ENCODE measurements at places on chromosomes 5 and 9.

DNA sequence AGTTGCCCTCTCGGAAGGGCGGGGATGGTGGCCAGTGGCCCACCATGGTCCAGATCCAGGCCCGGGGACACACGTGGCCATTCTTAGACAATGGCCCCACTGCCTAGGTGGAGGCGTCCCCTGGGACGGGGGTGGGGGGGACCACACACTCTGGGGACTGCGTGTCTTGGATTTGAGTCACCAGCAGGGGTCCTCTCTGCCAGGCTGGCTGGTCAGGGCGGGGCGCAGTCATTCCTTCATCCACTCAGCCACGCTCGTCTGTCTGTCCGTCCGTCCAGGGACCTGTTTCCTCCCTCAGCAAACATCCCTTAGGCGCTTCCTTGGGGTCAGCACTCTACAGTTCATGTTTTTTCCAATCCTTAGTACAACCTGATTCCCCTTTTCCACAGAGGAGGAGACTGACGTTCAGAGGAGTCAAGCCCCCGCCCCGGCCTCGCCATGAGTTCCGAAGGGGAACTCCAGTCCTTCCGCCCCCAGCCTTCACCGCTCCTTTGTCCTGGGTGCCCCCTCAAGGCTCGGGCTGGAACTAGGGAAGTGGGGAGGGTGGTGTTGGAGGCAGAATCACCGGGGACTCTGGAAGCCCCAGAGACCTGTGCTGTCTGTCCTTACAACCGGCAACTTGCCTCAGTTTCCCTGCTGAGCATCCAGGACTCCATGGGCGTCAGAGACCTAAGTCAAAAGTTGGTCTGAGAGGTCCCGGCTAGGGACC lies 276.6 kb upstream of the MVB12B start:
- DNase-seq = no peak

GRCh38 chr5:98372351-98372750 lies 401.1 kb upstream of the RGMB start:
- no peak for DNase-seq

- no peak for DNase-seq
Measured at GRCh38 chr5:157477814-157478494, 17.9 kb downstream of the NIPAL4 start.

- no peak for DNase-seq
Measured at GRCh38 chr5:97192580-97193354, 9.7 kb upstream of the RIOK2 start.

DNA sequence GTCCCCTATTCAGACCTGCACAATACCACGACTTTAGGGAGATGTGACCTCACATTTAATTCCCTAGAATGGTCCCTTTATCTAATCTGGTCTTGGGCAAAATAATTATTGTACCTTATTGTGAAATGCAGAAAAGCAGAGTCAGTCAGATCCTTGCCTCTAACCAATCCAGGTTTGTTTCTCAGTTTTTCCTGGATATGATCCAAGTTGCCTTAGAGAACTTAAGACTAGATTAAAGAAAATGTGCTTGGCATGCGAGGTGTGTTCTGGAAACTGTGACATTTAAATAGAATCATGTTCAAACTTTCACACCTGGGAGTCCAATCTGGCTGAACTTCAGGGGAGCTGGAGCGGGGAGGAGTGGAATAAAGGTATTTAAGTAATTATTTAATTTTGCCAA lies 696.2 kb downstream of the DNAH5 start:
- no peak for DNase-seq

GRCh38 chr9:137339045-137339907 lies 37.2 kb upstream of the NRARP start:
- DNase-seq = no peak

DNA sequence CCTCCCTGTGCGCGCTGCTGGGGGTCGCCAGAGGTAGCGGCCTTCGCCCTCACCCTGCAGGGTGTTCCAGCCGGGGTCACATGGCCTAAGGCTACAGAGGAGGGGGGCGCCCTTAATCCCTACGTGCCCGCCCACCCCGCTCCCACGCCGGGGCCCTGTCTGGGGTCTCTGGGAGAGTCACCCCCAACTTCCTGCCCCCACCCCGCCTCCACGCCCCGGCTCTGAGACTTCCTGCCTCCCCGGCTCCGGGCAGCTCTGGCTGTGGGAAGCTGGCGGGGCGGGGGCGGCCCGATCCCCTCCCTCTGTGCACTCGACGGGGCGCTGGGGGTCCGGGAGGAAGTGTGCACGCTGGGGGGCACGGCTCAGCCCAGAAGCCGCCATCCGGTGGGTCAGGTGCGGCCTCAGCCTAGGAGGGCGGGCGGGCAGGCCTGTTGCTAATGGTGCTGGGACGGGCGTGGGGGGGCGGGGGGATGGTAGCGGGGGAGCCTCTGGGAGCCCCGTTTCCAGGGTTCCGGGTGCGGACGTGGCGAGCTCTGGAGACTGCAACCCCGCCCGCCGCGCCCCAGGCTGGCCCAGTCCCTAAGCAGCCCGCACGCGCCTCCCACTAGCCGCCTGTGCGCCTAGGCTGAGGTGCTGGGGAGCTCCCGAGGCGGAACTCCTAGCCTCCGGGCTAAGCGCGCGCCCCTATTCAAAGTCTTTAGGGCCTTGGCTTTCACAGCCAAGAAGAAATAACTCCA lies 61.6 kb downstream of the CXXC5 start:
- DNase-seq = no peak

- no peak for DNase-seq
Measured at GRCh38 chr5:157225469-157226422, 40.2 kb upstream of the CYFIP2 start.

DNA sequence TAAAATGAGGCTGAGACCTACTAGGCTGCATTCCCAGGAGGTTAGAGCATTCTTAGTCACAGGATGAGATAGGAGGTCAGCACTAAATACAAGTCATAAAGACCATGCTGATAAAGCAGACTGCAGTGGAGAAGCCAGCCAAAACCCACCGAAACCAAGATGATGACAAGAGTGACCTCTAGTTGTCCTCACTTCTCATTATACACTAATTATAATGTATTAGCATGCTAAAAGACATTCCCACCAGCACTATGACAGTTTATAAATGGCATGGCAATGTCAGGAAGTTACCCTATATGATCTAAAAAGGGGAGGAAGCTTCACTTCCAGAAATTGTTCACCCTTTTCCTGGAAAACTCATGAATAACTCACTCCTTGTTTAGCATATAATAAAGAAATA lies 88.6 kb downstream of the PLPPR1 start:
- DNase-seq = no peak

GRCh38 chr9:122065923-122066629 lies 27.0 kb downstream of the TTLL11 start:
- no peak for DNase-seq

GRCh38 chr9:86563936-86564335 lies 209.7 kb upstream of the TUT7 start:
- no peak for DNase-seq

DNA sequence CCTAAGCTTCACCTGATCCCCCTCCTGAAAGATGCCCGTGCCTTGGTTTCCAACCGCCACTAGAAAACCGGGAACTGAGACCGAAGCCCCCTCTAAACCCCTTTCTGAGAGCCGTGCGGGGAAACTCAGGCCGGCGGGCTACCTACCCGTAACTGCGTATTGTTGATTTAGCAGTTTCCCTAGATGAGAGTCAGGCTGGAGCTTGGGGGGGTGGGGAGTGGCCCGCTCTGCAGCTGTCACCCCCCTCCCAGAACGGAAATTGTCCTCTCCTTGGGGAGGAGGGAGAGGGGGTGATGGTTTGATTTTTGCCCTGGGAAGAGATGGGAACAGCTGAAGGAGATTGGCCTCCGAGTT lies 2.5 kb downstream of the CXXC5 start:
- DNase-seq = no peak

DNA sequence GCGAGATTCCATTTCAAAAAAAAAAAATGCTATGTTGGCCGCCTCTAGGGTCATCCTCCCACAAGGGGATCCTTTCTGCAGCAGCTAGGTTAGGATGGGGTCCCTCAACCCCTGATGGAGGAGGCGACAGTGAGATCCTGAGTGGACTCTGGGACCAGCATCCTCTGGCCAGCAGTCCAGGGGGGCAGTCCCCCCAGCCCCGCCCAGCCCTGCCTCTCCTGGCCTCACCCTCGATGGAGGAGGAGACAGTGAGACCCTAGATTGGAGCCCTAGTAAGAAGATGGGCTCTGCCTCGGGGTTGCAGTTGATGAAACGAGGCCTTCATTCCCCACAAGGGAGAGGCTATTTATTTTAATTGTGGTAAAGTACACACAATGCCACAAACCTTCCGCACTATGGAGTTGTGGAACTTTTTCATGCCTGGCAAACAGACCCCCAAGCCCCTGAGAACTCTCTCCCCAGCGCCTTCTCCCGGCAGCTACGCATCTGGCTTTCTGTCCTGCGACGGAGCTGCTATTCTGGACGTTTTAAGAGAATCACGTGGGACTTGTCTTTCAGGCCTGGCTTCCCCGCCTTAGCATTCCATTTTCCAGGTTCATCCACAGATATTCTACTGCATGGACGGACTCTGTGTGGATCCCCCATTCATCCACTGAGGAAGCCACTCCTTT lies 15.8 kb downstream of the VAV2 start:
- DNase-seq = no peak

DNA sequence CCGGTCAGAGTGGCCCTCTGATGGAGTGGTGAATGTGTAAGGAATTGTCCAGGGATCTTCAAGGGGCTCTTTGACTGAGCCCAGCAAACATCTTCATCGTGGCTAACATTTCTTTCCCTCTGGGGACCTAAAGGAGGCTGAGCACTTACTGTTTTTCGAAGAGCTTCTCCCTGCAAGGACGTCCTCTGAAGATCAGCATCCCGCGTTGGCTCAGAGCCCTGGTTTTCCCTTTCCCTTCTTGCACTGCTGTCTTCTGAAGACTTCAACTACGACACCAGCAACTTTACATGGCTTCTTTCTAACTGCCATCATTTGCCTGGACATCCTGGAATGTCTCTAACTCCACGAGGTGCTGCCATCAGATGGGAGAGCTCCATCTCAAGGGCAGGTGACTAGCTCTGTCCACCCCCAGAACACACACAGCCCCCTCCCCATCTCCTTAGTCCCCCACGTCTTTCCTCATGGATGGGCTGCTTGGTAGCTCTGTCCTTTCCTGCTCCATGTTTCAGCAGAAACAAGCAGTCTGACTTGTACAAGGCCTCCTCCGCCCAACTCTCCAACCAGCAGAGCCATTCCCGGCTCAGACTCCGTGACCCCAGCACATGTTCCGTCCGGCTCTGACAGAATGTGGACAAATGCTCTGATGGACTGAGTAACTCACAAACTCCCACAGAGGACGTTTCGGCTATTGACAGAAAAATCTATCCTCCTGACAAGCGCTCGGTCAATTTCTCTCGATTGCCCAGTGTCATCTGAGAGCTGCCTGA lies 17.1 kb downstream of the SHB start:
- no peak for DNase-seq

DNA sequence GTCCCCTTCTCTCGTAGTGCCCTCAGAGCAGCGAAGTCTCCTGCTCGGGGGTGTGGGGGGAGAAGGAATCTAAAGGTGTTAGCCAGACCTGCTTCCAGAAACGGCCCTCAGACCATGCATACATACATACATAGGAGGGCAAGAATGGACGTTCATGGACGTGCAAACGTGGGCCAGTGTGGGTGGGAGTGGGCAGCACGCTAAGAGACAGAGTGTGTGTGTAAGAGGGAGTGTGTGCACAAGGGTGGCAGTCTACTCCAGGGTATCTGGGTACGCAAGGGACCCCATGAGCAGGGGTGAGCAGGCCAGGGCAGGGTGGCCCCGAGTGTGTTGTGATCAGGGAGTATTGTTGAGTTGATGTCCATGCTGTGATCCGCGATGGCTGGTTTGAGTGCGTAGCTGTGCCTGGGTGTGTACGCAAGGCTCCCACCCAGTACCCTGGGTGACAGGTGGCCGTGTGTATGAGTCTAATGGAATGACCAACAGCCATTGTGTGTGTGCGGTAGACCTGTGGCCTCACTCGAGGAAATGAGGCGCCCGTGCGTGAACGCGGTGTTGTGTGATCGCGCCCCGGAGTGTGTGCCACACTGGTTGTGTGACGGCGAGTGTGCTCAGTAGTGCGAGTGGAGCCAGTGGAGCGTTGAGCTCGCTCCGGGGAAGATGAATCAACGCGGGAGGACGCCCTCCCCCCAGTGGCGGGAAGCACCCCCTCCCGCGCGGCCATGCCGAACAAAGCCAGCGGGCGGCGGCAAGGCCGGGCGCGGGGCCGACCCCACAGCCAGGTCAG lies 826 bp downstream of the GPRIN1 start:
- no peak for DNase-seq

DNA sequence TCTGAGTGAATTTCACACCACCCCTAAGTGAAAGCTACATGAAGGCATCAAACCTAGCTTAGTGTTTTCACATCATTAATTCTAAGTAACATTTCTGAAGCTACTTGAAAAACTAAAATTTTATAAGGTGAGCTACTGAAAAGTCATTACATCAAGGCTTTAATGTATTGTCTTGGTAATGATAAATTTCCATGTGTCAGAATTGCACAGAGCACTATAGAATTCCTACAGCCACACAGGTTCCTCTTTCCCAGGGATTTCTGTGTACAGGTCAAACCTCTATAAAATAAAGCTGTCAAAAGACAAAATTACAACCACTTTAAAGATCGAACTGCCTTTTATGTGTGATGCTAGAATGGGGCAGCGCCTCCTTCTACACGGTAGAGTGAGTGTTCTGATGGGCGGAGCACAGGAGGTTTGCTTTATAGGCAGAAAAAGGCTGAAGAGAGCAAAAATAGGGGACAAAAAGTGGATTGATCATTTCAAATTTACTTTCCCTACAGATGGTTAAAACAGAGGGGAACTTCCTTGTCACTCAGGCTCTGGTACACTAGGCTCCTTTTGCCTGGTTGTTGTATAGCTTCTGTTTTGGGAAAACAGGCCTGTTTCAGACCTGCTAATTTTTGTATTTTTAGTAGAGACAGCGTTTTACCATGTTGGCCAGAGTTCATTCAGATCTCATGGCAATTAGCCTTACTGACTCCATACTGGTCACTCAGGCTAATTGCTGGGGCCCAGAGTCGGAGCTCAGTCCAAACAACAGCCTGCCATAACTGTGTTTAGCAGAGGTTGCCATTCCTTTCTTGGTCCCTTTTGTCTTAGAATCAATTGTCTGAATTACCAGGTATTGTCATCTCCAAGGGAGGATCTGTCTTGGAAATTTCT lies 102.5 kb upstream of the BASP1 start:
- no peak for DNase-seq

DNA sequence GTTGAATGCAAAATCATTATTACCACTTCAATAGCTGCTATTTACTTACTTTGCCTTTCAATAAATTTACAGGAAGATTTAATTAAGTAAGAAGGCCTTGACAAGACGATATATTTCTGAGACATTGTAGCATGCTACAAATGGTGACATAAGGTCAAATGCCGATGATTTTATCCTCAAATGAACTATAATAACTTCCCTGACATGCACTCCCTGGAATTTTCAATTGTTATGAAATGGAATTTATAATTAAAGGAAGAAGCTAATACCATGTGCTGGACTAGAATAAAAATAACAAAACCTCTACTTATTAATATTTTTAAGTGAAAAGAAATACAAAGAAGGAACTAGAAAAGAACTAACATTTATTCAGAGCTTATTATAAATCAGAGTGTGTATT lies 30.2 kb upstream of the ITGA1 start:
- DNase-seq = no peak

Measured in cortex of kidney (tissue), 1 donor.